ENCODE measurements at places on chromosomes 3 and 15.

- DNase-seq, result no peak
These were observed 954.6 kb downstream of the EPHA3 start for GRCh38 chr3:90062016-90062415.

- no peak for DNase-seq
These were observed 106.6 kb upstream of the PTPRG start for GRCh38 chr3:61454801-61455200.

DNA sequence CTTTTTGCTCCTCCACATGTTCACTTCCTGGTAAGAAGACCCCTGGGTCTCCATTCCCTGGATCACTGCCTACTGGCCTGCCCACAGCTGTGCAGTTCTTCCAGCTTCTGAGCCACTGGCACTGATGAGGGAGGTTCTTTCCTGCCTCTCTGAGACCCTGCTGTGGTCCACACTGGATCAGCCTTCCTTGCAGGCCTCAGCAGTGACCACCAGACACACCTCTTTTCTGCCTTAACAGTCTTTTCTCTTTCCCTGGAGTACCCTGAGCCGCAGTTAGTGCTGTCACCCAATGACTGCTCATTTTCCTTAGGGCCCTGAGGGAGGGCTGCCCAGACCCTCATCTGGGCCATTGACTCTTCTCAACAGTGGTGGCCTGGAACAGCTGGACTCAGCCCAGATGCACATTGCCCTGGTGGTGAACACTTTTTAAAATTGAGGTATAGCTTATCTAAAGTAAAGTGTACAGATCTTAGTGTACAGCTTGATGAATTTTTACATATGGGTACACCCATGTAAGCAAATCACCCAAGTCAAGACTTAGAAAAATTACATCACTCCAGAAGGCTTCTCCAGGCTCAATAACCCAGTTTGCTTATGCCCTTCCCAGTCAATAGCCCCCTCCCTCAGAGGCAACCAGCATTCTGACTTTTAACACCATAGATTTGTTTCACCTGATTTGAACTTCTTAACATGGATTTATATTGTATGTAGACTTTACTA, 32.8 kb upstream of the C3orf80 start:
- DNase-seq, result no peak

DNA sequence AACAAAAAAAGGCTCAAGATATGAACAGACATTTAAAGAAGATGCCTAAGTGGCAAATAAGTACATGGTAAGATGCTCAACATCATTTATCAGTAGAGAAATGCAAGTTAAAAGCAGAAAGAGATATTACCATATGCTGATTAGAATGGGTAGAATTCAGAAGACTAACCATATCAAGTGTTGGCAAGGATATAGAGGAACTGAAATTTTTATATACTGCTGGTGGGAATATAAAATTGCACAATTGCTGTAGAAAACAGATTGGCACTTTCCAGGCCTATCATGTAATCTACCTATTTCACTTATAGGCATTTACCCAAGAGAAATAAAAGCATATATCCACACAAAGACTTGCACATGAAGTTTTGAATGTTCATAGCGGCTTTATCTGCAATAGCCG, 17.1 kb downstream of the SLC28A1 start:
- no peak for DNase-seq

GRCh38 chr3:3800080-3800455, 837 bp downstream of the LRRN1 start:
- DNase-seq, result peak; percentile 23

GRCh38 chr15:70768257-70768883, 5.0 kb upstream of the UACA start:
- DNase-seq, result no peak

DNA sequence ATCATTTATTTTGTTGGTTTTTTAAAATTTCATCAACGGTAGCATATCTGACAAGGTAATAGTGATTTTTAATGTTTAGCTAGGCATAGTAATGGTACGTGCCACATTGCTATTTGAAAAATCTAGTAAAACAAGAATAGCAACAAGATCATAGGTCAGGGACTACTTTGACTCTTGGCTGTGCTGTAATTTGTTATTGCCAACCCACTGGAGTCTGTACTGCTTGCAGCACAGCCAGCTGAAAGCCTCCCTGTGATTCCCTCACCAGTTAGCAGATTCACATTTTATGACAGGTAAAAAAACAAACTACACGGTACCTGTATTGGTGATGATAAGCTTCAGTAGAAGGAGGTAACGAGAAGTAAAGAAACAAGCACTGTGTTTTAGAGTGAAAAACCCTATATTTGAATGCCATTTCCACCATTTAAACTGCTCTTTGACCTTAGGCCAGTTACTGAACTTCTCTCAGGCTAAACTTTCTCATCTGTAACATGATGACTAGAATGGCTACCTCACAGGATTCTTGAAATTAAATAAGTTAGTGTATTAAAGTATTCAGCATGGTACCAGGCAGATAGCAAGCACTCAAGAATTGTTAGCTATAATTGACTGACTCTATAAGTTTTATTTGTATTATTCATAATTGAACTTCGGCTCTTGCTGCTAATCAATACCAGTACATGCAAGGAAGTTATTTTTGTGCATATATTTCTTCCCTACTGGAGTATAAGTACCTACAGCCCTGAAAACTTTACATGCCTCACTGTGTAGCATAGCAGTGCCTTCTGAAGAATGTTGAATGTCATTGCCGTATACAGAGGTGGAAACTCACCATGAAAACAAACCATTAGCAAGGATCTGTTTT, 16.1 kb downstream of the FILIP1L start:
- no peak for DNase-seq

DNA sequence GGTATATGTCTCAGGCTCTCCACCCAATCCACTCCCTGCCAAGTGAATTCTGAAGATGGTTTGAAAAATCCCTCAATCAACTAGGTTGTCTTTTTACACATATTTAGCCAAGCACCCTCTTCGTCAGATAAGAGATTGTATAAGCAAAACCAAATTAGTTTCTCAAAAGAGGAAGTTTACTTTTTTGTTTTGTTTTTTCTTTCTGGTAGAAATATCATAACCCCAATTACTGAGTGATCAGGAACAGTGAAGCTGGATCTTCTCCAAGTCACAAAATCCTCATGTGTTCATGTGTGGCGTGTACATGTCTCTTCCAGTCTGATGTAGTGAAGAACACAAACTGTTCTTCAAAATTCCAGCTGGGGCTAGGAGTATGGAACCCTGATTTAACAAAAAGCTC, 180.6 kb downstream of the FOXP1 start:
- no peak for DNase-seq

GRCh38 chr15:68203956-68204355, 1.2 kb downstream of the CALML4 start:
- no peak for DNase-seq

GRCh38 chr3:141086188-141086587, 35.0 kb downstream of the SPSB4 start:
- DNase-seq, result no peak

DNA sequence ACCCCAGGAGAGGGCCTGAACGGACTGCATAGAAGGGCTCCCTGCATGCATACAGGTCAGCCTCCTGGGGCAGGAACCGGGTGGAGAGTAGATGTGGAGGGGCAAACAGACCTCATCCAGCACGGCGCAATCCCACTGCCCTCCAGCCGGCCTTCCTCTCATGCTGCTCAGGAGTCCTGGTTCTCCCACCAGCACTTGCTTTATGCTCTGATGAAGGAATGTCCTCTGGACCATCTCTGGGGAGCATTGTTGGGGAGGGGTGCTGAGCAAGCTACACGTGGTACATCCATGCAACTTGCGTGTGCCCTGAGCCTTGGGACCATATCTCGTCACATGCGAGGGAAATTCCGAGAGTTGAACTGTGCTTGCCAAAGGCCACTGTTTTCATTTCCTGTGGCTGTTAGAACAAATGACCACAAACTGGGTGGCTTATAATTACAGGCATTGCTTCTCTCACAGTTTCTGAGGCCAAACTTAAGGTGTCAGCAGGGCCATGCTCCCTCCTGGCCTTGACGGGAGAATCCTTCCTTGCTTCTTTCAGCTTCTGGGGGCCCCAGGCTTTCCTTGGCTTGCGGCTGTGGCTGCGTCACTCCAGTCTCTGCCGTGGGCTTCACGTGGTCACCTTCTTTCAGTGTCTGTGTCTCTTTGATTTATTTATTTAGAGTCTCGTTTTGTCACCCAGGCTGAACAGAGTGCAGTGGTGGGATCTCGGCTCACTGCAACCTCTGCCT, 12.2 kb downstream of the SELENOS start:
- DNase-seq, result no peak

DNA sequence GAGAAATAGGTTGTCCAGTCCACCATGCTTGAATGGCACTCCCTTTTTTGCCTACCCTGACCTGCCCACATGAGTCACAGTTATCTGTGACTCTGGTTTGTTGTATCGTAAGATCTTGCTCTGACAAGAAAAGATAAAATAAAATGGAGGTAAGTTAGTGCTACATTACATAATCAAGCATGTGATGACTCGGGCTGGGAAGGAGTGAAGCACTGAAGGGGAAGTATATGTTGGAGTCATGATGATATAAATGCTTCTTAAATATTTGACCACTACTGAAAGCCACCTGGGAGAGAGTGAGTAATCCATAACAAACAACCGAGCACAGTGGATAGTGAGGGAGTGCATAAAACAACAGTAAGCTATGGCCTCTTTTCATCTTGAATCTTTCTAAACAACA, 124.4 kb downstream of the SHOX2 start:
- no peak for DNase-seq

DNA sequence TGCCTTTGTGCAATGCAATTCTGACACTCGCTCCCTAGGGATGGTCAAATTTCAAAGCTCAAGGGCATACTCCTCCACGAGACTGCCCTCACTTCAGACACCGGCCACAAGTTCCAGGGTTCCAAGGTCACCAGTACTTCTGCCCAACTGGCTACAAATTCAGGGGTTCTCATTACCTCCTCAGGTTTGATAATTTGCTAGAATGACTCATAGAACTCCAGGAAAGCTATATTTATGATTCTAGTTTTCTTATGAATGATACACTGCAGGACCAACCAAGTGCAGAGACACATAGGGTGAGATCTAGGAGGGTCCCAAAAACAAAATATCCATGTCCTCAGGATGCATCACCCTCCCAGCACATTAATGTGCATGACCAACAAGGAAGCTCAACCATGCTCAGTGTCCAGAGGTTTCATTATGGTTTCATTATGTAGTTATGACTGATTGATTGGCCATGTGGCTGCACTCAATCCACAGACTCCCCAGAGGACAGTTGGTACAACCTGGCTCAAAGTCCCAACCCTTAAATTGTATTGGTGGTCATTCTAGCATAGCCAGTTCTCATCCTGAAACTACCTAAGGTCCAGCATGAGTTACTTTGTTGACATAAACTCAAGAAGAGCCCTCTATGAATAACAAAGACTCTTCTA, 170.4 kb upstream of the LRRN1 start:
- DNase-seq, result no peak

DNA sequence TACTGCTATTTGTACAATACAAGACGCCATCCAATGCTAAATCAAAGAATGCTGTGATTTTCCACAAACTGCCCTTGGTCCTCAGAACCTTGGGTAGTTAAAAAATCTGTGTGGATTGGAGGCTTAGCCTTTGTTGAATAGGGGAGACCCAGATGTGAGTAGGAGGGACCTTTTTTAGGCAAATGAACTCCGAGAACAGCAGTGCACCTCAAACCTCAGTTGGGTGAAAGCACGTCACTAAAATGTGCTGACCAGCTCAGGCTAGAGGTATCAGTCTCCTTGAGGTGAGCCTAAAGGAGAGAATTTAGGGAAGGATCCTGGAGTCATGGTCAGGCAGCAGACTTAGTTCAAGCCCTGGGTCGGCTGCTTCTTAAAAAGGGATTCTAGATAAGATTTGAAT, 200.7 kb downstream of the SOX2 start:
- DNase-seq, result no peak

GRCh38 chr3:45120359-45121158, 25.6 kb downstream of the CDCP1 start:
- DNase-seq, result no peak

- no peak for DNase-seq
These were observed 6.0 kb downstream of the GATM start for GRCh38 chr15:45372041-45372995.

DNA sequence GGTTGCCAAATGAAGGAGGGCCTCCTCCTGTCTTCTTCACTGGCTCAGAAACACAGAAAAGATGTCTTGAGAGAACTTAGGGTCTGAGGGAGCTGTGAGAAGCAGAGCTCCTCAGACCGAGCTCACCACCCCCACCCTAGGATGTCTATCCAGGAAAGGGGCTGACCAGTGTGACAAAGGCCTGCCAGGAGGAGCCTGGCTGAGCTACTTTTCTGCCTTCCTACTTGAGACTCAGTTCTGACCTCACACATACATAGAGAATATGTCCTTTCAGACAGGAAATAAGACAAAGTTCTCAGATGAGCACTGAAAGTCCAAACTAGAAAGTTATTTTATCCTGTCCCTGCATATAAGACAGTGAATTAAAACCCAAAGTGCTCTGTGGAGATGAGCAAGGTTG, 54.5 kb downstream of the KIF9 start:
- no peak for DNase-seq
